ENCODE measurements at places on chromosomes 2 and 18. TPM values are rescaled to one million over a fixed set of nuclear protein-coding genes. Genes with fewer than 3 reads are reported as not detected.

CD226 gene
- 53.3 TPM for total RNA-seq

- DNase-seq, result no peak
Measured at GRCh38 chr2:235951493-235951892, 216.7 kb downstream of the GBX2 start.

GALNT5 gene
- total RNA-seq, result not detected

DNA sequence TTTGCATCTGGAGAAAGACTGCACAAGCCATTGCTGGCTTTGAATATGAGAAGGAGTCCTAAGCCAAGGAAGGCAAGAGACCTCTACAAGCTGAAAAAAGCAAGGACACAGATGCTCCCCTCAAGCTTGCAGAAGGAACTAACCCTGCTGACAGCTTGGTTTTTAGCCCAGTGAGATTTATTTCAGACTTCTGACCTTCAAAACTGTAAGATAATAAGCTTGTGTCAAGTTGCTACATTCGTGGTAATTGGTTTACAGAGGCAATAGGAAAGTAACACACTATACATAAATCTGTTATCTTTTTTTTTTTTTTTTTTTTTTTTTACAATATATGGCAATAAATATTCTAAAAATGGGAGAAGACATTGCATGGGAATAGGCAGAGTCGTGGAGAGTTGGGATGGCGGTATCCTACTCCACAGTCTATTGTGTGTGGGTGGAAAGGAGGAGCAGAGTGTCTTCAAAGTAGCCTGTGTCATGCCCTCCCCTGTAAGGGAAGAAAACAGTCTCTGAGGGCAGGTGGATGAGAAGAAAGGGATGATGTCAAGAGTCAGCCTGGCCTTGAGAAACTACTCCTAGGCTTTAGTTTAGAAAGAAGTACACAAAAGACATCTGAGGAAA lies 196.9 kb downstream of the THSD7B start:
- DNase-seq, result no peak

- DNase-seq, result no peak
Measured at GRCh38 chr2:150425121-150425955, 62.1 kb downstream of the RND3 start.

- no peak for DNase-seq
Measured at GRCh38 chr2:68172990-68173700, 15.5 kb downstream of the PNO1 start.

DNA sequence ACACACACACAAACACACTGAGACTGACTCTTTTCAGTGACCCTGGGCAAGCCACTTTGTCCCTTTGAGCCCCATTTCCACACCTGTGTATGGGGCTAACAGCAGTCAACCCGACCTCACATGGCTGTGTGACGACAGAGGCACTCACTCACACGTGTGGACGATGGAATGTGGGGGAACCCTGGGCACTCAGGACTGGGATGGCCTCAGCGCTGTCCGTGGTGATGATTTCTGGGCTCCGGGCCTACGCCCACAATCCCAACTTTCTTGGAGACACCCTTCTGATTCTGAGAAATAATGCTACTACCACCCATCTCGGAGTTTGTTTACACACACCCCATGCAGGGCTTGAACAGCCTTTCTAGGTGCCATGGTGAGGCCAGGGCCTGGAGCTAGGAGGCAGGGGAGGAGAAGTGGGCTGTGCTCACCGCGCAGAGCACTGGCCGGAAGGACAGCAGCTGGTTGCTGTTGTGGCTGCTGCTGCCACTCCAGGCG lies 1.5 kb downstream of the CRYBA2 start:
- no peak for DNase-seq

DNA sequence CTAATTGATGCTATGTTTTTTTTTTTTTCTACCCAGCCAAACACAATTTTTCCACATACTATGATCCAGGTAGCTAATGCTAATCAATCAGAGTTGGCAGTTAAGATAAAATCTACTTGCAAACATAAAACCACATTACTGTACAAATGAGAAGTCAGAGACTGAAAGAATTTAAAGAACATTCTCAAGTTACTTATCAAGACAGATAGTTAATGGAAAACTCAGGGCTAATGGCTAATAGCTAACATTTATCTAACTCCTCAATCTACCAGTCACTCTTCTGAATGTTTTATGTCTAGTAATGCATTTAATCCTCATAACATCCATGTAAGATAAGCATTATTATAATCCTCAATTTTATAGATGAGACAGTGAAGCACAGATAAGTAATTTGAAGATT lies 537.6 kb upstream of the SETBP1 start:
- DNase-seq, result no peak
